ENCODE measurements at places on chromosomes 16 and 17.

- DNase-seq: no peak
These were observed 49.5 kb downstream of the SRCIN1 start for GRCh38 chr17:38556239-38556638.

GRCh38 chr16:72149676-72150464 is 22.1 kb downstream of the PMFBP1 start:
- no peak for DNase-seq

GRCh38 chr17:33241390-33241789 is 51.7 kb downstream of the ASIC2 start:
- DNase-seq: no peak

- DNase-seq: no peak
These were observed 30.8 kb downstream of the CCDC42 start for GRCh38 chr17:8713878-8714277.

GRCh38 chr16:24670623-24671454 is 58.6 kb upstream of the TNRC6A start:
- no peak for DNase-seq

DNA sequence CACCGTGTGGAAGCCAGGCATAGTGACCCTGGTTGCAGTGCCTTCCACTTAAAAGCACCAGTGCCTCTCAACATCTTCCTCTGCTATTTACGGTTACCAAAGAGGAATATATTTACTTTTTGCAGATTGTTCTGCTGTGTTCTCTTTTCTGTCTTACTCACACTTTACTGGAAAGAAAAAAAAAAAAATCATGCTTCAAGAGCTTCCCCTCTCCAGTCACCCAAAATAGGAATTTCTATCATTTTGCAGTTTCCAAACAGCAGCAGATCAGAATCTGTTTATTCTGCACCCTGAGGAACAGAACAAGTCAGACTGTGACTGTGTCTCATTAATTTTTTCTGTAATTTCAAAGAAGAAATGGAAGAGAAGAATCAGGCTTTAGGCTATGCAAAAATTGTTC is 96.1 kb downstream of the KCNJ2 start:
- no peak for DNase-seq

- DNase-seq: no peak
These were observed 6.7 kb downstream of the PLA2G15 start for GRCh38 chr16:68251832-68252231.

GRCh38 chr17:30413109-30413508 is 34.4 kb downstream of the CPD start:
- DNase-seq: no peak

DNA sequence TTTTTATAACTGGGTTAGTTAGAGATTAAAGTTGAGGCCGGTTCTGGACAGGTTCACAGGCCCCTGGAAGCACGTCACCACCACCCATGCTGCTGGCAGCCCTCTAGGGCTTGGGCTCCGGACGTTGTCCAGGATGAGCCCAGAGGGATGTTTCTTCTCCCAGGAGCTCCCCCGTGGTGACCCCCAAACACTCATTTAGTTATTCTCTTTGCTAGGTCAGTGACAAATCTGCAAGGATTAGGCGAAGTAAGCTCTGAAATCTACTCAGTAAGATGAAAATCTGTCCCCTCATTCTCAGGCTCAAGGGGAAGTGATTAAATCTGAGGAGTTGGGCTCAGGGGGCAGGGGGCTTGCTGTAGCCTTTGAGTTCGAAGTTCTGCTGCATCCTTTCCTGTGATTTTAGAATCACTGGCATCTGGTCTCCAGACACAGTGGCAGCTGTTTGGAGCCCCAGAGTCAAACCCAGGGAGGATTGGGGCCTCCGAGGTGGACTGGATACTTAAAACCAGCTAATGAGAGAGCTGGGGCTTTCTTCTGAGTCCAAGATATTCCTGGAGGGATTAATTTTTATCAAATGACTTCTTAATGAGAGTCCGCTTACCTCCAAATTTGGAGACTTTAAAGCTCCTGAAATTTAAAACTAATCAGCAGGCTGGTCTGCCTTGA is 49.2 kb upstream of the HS3ST2 start:
- DNase-seq: no peak

DNA sequence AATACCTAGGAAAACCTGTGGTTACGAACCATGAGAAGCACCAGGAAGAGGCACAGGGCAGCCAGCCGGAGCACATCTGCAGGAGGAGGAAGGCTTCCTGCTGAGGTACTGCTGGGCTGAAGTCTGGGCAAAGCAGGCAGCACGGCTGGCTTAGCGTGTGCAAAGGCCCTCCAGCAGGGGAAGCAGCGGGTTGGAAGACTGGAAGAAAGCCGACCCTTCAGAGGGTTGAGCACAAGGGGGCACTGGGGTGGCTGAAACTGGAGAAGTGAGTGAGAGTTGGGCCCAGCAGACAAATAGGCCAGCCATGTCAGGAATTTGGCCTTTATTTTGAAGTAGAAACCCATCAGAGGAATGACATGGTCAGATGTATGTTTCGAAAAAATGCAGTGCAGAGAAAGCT is 12.1 kb upstream of the HSD3B7 start:
- no peak for DNase-seq

DNA sequence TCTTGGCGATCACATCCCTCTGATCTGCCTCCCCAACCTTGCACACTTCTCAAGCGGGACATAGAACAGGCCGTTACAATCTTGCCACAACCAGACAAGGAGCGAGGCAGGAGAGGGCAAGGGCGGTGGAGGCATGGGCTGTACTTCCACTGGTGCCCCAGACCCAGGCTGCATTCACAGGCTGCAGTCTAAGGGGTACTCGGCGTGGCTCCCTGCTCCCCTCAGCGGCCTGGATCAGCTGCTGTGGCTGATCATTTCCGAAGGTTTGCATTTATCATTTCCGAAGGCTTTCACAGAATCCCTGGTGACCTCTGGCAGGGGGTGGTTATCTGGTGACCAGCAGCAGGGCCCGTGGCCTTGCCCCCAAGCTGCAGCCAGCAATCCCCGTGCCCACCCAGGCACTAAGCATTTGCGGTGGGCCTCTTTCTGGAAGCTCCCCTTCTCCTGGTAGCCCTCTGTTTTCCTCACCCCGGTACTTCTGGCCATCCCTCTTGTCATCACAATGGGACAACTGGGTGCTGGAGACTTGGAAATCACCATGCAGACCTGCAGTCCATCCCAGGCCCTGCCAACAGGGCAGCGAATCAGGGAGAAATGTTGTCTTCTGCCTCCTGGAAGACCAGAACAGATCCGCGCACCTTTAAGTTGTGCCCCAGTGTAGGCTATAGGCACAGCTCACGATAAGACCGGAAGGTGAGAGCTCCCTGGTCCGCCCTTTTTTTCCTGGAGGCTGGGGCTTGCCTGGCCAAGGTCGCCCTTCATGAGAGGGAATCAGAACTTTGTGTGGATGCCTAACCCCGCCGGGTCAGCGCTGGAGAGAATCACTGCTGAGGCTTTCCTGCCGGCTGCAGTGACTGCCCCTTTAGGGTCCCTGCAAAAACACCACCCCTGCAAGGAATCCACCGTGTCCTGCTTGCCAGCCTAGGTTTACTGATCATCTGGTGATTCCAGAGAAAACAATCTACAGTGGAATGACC is 1739.1 kb downstream of the TP53TG3F start:
- DNase-seq: no peak

- DNase-seq: no peak
These were observed 4.8 kb downstream of the MAP2K3 start for GRCh38 chr17:21289175-21289901.

GRCh38 chr17:48011405-48012150 is 26.0 kb downstream of the COPZ2 start:
- peak; percentile 33 for DNase-seq
